ENCODE measurements at places on chromosomes 2 and 18.

DNA sequence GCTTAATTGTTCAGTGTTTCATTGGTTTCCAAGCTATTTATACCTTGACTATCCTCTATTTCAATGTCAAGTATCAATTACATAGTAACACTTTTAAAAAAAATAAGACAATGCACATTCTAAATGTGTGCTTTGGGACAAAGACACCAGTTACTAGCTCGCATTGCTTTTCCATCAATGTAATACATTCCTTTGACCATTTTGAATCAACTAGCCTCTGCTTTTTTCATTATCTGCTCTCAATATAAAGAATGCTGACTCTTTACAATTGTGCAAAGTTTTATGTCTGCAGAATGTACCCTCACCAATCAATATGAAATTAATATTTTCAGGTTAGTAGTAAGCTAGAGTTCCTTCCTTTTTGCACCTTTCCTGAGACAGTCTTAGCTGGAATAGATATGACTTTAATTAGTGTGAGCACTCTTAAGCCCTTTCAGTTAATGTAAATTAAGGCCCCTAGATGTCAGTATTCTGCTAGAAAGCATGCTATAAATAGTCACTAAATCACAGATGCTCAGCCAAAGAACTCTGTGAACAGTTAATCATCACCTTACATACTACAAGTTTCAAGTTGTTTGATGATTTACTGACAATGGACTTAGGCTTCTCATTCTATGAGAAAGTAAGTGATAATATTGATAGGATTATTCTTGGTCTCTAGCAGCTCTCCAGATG is 413.6 kb downstream of the PTH2R start:
- DNase-seq: peak; percentile 71

DNA sequence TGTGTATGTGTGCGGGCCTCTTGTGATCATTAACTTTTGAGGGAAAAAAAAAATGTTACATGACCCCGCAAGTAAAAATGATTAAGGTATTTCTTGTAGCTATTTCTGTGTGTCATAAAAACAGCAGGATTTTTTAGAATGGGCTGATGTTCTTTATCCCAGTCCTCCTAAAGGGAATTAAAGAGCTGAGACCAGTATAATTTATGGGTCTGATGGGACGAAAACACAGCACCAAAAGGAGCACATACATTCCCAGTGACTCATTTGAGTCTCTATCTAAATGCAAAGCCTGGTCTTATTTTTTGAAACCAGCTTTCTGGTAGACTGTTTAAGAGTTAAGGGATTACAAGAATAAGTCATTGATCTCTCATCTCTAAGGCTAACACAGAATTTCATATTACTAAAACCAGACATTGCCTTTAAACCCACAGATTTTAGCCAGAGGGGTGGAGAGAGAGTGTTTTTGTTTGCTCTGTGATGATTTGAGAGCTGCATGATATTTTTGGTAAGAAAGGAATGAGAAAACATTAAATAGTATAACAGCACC is 342.3 kb upstream of the EPHA4 start:
- no peak for DNase-seq

DNA sequence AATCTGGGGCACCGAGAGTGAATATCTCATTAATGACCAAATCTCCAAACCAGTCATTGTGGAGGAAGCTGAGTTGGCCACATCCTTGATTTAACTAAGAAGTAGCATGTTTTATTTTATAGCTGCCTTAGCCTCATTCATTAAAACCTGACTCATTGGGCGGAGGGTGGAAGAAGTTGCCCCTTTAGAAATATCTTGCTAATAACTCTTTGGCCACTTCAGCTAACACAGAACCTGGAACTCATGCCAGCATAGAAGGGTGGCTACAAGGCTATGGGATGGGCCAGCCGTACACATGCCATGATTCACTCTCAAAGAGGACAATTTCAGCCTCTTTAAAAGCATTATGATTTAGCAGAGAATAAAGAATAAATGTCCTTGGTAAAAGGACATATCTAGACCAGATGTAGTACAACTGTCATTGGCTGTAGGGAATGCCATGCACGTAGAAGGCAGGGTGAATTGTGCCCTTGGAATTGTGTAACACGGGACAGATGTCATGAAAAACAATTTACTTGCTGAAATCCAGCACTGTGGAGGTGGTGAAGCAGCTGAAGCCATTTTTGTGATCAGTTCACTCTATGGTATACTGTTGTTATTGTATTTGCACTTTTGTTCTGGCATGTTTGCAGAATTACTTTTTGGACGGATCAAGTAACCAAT is 330.0 kb downstream of the PLCL1 start:
- no peak for DNase-seq

GRCh38 chr2:98884658-98885057 is 51.4 kb downstream of the CRACDL start:
- no peak for DNase-seq

DNA sequence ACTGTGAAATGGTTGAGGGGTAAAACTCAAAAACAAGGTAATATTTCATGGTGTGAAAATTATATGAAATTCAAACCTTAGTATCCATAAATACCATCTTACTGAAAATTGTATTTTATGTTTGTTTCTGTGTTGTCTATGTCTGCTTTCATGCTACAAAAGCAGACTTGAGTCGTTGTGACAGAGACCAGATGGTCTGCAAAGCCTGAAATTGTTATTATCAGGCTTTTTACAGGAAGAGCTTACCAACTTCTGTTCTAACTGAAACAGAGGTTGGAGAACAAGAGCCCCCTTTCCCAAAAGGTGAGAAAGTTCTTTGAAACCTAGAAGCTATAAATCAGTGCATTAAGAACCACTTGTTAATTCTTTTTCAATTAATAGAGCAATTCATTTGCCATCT is 110.0 kb downstream of the COL4A4 start:
- DNase-seq: no peak

DNA sequence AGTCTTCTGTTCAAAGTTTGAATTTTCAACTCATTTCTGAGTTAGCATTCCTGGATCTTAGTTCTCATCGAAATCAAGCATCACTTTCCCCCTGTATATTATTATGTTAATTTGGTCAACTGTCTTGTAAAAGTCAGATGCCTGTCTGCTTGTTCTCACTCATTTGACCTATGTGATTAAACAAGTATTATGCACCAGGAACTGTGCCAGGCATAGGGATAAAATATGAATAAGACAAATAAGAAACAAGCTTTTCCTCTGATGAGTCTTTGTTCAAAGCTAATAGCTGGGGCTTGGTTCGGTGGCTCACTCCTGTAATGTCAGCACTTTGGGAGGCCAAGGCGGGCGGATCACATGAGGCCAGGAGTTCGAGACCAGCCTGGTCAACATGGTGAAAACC is 19.7 kb upstream of the EMILIN2 start:
- DNase-seq: no peak

GRCh38 chr2:102789349-102790090 is 27.7 kb downstream of the TMEM182 start:
- no peak for DNase-seq

GRCh38 chr2:224042191-224042696 is 3.2 kb upstream of the SERPINE2 start:
- DNase-seq: peak; percentile 66

GRCh38 chr2:240236217-240237111 is 96.0 kb upstream of the OTOS start:
- no peak for DNase-seq

DNA sequence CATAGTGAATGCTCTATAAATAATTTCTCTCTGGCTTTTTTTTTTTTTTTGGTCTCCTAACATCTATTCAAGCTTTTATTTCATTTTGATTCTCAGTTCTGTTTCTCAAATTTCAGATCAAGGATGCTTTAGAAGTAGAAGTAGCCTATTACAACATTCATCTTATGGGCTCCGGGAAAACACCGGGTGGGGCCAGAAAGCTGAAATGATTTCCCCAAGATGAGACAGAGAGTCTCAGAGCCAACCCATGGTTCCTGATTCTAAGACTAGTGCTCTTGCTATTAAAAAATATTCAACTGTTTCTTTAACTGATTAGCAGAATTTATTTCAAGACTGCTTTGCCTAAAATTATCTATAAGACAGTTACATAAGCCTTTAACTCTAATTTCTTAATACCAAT is 147.2 kb upstream of the CCDC68 start:
- DNase-seq: no peak

DNA sequence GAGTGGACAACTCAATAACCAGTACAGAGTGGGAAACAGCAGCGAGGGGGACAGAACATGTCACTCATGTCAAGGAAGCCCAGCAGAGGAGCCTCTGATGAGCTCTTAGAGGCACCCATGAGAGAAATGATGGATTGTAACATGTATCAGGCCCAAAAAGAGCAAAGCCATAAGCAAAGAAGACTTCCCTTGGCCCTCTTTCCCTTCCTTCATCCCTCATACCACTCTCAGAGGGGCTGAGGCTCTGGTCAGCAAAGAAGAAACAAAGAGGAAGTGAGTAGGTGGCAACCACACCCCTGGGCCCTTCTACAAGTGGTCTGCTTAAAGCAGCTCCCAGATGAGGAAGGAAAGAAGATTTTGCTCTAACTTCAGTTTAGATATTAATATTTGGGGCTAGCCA is 112.8 kb downstream of the CDC42EP3 start:
- DNase-seq: no peak

GRCh38 chr2:200747668-200748618 is 63.8 kb upstream of the BZW1 start:
- no peak for DNase-seq

GRCh38 chr2:190340369-190340768 is 3.0 kb upstream of the INPP1 start:
- DNase-seq: peak; percentile 8

GRCh38 chr2:1341404-1342120 is 71.7 kb upstream of the TPO start:
- no peak for DNase-seq

DNA sequence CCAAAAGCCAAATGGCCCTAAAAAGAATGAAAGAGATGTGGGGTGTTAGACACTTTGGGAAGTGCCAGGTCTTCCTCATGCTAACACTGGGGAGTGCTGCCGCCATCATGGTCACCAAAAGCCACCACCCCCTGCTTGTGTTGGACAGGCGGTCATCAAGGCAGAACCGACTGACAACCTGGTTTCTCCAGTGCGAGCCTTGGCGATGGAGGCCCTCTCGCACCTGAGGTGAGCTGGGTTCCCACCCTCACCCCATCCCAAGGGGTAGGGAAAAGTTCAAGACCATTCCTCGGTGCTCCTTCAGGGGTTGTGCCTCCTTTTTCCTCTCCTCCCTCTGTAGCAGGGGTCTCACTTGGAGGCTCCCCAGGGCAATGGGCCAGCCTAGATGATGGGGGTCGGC is 33.6 kb downstream of the MROH2A start:
- no peak for DNase-seq

- no peak for DNase-seq
Measured at GRCh38 chr2:190820416-190820815, 60.2 kb upstream of the GLS start.

DNA sequence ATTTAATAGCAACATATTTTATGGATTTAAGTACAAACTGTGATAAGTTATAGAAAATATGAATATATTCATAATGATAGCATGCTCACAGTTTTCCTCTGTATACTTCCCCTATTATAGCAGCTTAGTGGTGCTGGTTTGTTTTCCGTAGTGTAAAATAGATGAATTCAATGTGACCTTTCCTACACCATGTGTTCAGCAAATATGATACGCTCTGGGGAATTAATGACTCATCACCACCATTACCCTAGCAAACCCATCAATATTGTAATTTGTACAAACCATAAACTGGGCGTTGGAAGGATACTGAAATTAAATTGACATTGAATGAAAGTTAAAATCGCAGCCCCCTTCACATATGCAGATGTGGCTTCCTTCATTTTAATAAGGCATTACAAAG is 58.7 kb upstream of the CDH19 start:
- no peak for DNase-seq

- no peak for DNase-seq
Measured at GRCh38 chr2:11239147-11239546, 83.9 kb downstream of the SLC66A3 start.

DNA sequence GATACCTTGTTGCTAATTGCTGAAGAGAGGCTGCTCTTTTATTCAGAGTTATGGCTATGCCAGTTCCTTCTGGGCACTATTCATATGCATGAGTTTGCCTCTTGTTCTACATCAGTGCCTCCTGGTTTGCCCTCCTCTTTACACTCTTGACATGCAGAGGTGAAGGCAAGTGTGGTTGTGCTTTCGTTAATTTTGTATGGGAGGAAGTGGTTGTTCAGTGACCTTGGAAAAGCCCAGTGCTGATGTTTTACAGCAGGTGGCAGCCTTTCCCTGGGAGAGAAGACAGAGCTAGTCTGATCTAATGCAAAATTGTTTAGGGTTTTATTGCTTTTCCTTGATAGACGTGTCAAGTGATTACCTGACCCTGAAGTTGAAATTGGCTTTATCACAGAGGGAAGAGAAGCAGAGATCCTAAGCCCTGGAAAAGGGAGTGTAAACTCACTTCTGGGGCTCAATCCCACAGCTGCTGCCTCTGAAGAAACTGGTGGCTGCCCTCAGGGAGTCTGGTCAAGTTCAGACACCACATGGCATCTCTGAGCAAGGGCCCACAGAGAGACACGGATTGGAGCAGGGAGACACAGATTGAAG is 30.5 kb upstream of the VPS54 start:
- DNase-seq: peak; percentile 71

DNA sequence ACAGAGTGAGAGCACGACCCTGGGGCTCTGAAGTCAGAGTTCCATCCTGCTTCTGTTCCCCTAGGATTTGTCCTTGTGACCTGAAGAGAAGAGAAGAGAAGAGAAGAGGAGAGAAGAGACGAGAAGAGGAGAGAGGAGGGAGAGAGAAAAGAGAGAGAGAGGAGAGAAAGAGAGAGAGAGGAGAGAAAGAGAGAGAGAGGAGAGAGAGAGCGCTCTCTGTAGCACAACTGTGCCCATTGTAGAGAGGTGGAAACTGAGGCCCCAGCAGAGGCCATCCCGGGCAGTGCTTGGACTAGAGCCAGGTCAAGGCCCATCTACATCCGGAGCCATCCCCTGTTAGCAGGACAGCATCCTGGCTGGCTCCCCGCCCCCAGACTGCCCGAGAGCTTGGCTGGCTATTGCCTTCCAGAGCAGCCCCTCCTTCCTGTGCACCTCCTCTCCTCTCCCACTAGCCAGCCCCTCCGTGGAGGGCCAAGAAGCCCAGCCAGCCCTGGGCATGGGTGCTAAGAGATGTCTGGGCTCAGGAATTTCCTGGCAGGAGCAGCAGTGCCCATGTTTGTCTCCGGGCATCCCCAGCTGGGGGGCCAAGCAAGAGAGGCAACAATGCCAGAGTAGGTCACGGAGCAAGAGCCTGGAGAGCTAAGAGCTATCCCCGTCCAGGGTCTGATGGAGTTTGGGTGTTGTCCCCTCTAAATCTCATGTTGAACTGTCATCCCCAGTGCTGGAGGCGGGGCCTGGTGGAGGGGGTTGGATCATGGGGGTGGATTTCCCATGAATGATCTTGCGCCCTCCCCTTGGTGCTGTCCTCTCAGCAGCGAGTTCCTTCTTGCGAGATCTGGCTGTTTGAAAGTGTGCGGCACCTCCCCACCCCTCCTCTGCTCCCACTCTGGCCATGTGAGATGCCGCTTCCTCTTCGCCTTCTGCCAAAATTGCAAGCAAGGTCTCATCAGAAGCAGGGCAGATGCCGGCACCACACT is 18.2 kb upstream of the GPR55 start:
- no peak for DNase-seq

Measured in NCI-H1105 treated with DMSO at 0.1 percent for 48 hours (cell line).